ENCODE measurements at places on chromosomes 16 and 17.
A peak's percentile ranks its signal among the peaks of the same experiment; 100 is the strongest.

DNA sequence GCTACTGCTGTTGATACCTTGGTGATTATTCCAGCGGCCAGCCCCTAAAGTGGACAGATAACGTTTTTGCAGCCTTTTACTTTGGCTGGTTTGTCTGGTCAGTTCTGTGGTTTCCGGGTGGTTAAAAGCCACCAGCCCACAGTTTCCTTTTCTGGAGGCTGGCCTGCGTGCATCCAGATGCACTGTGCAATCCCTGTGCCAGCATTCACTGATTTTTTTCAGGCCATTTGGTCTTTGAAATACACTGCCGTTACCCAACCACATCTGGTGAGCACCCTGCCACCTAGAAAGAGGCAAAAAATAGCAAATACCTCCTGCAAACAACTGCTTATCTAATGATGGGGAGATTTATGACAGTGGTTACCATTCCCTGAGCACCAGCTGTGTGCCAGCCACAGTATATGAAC, 797 bp downstream of the NUDT7 start:
- DNase-seq = no peak

DNA sequence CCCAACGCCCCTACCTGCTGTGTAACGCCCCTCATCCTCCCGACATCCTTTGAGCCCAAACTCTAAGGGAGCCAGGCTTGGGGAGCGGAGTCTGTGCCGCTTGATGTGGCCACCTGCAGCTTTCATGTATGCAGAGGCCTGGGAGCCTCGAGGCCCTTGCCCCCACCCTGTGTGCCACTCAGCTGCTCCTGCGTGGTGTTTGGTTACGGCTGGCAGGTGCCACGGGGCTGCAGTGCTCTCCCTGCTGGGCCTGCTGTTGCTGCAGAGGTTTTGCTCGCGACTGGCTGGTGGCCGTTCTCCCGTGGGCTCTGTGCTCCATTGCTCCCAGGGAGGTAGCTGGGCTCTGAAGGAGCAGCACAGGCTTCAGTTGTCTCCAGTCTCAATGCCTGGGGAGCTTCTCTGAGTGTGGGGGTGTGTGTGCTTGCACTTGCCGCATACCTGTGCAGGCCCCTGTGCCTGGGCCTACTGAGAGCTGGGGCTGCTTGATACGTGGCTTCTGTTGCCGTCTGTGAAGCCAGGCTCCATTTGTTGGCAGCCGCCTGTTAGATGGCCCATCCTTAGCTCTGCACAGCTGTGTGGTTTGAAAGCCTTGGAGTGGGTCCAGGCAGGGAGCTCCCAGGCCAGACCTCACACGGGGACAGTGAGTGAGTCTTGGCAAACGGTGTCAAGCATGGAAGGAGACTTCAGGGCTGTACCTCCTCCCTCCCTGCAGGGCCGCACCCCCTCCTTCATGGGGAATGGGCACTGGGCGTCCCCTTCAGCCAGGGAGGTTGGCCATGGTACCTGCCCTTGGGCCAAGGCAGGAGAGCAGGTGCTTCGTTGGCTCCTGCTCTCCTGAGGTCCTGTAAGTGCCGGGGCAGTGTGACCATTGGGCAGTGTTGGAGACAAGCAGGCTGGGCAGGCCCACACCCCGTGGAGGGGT, 47.2 kb downstream of the PDPK1 start:
- no peak for DNase-seq

GRCh38 chr17:21089145-21089544, 37.6 kb upstream of the DHRS7B start:
- no peak for DNase-seq

DNA sequence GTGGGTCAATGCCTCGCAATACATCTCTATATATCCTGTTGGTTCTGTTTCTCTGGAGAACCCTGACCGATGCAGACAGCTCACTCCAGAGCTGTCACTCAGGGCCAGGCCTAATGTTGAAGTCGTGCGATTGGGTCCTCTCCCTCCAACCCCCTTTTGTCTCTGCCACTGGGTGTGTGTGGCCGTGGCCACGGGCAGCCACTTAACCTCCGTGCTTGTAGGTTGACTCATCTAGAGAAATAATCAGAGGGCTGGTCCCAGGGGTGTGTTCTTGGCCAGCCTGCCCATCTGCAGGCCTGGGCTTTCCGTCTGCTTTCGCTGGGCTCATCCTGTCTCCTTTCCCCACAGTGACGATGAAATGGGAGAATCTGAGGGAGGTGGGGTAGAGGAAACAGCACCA, 7.4 kb downstream of the ADAD2 start:
- DNase-seq = no peak

- no peak for DNase-seq
Measured at GRCh38 chr17:50214976-50215760, 13.7 kb upstream of the COL1A1 start.

GRCh38 chr17:40937384-40937819, at the start of gene KRT23:
KRT23 (minus strand) TSS chr17:40937646; CDS start chr17:40936603, 1,043 bp downstream.
- DNase-seq = no peak

DNA sequence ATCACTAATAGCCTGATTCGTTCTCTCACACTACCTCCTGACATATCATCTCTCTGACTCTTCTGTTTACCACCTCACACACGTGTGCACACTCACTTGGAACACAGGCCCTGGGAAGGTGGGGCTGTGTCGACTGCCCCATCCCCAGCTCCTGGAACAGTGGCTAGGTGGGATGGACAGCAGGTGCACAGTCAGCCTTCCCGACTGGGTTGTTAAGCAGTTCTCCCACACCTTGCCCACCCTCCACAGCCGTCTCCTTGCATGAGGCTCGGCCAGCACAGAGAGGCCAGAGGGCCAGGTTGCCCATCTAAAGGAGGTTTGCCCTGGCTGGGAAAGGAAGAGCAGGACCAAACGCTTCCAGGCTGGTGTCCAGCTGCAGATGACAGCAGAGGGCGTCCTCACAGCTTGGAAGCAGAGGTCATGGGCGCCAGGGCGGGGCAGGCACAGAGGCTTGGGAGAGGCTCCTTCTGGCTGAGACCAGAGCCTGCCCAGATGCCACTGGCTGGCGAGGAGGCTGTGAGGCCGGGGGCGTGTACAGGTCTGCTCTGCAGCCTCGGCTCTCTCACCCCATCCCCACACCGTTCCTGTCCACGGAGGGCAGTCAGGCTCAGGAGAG, 92.8 kb downstream of the AMFR start:
- peak; percentile 17 for DNase-seq

Measured in HEK293T (cell line).